ENCODE measurements at places on chromosomes 1 and 21.

DNA sequence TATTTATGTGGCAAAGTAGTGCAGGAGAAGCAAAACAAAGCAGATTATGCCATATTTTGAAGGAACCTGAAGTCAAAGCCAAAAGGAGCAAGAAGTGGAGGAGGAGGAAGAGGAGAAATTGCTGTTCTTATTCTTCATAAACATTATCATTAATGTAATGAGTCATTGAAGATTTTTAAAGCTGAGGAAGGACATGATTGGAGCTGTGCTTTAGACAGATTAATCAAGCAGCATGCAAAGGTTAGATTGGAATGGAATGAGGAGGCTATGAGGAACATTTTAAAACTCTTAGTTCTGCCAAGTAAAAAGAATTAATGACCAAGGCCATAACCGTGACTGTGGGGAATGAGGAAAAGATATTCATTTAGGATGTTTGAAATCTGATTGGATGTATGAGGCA lies 33.0 kb upstream of the HSD17B7 start:
- DNase-seq, result no peak

DNA sequence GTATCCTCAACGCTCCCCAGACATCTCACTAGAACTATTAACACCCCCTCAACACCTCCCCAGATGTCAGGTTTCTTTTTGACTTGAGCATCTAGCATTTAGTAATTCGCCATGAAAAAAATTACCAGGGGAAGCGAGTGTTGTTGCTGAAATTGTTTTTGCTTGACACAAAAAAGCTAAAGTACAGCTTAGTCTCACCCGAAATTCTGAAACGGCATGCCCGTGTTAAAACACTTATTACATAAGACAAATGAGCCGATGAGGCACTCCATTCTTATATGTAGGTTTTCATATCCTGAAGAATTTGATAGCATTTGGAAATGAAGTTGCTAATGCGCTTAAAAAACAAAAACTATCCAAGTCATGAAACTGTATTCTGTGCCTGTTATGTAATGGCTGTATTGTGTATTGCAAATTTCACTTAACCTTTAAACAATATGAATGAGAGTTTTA lies 1.3 kb upstream of the NRIP1 start:
- no peak for DNase-seq

DNA sequence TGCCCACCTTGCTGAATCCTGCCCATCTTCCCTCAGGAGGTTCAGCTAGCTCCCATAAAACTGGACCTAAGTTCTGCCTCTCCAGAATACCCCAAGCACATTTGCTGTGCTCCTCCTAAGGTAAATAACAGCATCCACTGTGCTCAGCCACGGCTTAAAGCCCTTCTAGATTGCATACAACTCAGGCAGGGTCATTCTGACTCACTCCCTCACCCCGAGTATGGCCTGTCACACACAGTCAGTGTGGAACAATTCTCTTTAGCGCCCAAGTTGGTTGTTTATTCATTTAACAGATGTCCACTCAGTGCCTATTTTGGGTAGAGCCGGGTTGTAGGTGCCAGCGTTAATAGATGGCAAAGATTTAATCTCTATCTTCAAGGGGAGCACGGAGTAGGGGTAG lies 147.5 kb upstream of the EDN2 start:
- DNase-seq, result no peak

- DNase-seq, result no peak
These were observed 1.6 kb downstream of the PAX7 start for GRCh38 chr1:18632218-18632588.

DNA sequence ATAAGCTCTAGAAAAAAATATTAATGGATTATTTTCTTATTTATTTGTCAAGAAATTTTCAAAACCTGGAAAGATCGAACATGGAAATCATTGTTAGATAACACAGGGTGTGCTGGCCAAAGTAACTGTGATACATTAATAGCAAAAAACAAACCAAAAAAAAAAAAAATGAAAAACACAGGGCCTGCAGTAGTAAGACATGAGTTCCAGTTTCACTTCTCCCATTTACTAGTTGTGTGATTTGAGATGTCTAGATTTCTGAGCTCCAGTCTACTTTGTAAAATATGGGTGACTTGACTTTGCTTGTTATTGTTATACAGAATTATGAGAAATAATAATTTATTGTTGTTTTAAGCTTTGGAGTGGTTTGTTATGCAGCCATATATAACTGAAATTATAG lies 13.6 kb downstream of the FAM177B start:
- no peak for DNase-seq

DNA sequence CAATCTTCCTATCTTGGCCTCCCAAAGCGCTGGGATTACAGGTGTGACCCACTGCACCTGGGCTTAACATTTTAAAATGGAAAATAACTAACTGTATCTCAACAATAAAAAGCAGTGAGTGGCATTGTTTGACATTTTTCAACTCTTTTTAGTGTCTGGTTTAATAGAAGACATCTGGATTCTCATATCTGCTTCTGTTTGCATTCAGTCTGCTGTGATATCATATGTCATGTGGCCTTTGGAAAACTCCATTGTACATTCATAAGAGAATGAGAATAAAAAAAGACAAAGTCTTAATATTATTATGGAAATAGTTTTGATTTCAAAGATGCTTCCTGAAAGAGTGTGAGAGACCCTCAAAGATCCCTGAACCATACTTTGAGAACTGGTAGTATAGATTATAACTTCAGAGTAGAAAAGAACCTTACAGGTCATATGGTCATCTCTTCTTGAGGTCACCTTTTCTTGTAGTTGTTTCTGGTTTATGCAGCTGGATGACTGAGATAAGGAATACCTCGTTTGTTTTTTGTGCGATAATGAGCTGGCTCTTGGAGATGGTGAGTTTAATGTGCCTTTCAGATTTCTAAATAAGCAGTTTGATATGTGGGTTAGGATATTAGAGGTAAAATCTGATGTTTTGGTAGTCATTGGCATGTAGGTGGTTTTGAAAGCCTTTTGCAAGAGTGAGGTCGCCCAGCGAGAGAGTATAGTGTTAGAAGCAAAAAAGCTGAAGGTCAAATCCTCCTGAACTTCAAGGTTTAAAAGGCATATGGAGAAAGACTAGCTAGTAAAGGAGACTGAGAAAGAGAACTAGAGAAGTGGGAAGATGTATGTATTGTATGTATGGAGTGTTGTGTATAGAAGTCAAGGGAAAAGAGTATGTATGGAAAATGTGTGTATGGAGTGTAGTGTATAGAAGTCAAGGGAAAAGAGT lies 17.2 kb downstream of the CEP350 start:
- no peak for DNase-seq

GRCh38 chr1:214004014-214004413 lies 16.2 kb downstream of the PROX1 start:
- no peak for DNase-seq

GRCh38 chr1:225635649-225636048 lies 17.3 kb downstream of the ENAH start:
- DNase-seq, result no peak

GRCh38 chr1:217181756-217182155 lies 449.1 kb downstream of the GPATCH2 start:
- DNase-seq, result no peak

GRCh38 chr1:219304227-219305226 lies 130.8 kb downstream of the LYPLAL1 start:
- DNase-seq, result no peak

GRCh38 chr1:34824817-34825454 lies 32.1 kb downstream of the GJA4 start:
- no peak for DNase-seq

DNA sequence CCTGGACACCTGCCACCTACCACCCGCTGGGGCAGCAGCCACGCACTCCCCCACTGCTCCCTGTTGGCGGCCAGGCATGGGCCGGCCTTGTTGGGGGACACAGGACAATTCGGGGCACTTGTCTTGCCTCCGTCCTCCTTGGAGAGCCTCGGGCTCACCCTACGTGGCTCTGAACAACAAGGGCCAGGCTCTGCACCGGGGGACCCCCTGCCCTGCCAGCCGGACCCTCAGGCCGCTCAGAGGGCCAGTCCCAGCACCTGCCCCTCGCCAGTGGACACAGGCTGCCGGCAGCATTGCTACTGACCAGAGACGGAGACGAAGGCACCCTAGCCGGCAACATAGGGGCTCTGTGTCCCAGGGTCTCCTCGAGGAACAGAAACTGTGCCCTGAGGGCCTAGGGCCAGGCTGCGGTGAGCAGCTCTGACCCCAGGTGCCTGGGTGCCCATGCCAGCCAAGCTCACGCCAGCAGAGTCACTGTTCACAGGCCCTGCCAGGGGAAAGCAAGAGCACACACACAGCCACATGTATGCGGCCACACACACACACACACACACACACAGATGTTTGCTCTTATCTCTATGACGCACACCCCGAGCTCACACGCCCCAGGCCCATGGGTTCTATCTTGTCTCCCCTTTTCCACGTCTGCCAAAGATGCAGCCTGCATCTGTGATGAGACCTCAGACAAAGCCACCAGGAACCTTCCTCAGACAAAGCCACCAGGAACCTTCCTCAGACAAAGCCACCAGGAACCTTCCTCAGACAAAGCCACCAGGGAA lies 45.9 kb downstream of the MORN1 start:
- DNase-seq, result no peak

DNA sequence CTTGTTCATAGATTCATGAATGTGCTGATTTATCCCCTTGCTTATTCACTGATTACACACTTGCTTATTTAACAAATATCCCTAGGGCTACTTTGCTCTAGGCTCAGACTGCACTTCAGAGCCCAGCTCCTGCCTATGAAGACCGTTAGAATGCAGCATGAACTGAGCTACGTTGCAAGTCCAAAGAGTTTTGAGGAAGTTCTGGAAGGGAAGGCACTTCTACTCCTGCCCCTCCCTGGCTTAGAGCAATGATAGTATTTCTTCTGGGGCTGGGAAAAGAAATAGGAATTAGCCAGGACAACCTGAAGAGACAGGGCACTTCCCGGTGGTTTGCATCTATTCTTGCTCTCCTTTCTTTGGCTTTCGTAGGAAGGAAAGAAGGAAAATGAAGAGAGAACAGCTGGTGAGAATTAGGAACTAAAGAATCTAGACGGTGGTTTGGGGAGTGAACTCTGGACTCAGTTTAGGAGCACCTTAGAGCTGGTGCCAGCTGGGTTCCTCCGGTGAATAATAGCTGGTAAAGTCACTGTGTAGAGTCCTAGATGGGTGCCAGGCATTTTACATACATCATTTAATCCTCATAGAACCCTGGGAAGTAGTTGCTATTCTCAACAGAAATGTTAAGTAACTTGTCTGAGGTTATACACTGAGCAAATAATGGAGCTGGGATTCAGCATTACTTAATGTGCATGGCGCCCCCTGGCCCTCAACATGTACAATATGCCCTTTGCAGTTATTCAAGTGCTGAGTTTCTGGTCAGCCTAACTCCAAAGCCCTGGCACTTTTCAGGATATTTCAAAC lies 65.9 kb downstream of the NDUFS5 start:
- DNase-seq, result no peak

DNA sequence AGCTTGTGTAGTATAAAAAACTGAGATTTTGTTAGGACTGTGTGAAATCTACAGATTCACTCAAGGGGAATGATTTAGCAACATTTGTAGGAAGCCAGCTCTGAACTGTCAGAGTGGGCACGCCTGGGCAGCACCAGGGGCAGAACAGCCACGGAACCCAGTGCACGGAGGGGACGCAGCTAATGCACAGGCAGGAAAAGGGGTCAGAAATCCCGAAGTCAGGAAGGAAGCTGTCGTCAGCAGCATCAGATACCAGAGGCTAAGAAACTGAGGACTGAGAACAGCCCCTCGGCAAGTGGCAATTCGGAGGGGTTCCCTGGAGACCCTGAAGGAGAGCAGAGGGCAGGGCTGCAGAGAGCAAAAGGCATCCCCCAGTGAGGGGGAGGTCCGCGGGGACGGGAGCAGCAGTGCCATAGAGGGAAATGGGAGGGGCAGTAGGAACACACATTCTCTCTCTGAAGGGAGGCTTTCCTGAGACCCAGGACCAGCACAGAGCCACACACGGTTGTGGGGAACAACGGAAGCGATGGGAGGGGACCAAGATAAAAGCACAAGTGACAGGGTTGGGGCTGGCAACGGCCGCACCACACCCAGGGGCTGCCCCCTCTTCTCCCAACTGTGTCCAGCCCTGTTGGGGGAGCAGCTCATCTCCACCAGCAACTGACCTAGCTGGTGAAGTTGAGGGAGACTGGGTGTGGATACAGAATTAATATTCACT lies 12.7 kb downstream of the UBE2J2 start:
- no peak for DNase-seq

- no peak for DNase-seq
These were observed 19.5 kb downstream of the DIO1 start for GRCh38 chr1:53913352-53914033.

- DNase-seq, result no peak
These were observed 171.9 kb downstream of the PGBD5 start for GRCh38 chr1:230254265-230254664.

- no peak for DNase-seq
These were observed 21.3 kb upstream of the TARBP1 start for GRCh38 chr1:234500269-234500668.

DNA sequence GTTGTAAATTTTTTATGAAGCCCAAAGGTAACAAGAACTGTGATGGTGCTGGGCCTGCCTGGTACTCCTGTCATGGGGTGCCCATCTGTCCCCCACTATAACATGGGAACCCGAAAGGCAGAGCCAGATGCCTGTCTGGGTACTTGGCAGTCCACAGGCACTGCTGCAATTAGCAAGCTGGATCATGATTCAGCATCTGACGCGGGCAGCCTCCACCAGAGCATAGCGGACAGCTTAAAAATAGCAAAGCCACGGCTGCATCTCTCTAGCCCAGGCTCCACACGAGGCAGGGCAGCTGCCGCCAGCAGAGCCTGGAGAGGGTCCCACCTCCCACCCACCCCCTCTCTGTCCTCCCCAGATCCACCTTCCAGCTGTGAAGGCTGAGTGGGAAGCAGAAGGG lies 22.9 kb downstream of the SUSD4 start:
- no peak for DNase-seq

GRCh38 chr1:10686404-10687040 lies 109.9 kb downstream of the CASZ1 start:
- DNase-seq, result no peak

DNA sequence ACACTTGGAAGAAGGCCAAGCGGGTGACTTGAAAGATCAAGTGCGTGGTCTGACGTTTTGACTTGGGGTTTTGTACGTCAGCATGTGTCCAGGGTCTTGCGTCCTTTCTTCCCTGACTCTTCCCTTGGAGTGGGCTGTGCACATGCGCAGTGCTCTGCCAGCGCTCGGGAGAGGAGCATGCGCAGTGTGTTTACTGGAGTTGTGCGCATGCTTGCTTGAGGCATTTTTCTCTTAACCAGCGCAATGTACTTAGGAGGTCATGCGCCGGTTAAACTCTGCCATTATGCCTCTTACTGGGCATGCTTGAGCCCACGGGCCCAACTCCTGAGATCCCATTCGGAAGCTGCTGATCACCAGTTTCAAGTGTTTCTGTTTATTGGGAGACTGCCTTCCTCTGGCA lies 242.5 kb upstream of the AJAP1 start:
- DNase-seq, result no peak

- no peak for DNase-seq
These were observed 37.6 kb upstream of the ZNF124 start for GRCh38 chr1:247209396-247209795.

GRCh38 chr1:235783148-235783776 lies 83.4 kb downstream of the LYST start:
- no peak for DNase-seq

DNA sequence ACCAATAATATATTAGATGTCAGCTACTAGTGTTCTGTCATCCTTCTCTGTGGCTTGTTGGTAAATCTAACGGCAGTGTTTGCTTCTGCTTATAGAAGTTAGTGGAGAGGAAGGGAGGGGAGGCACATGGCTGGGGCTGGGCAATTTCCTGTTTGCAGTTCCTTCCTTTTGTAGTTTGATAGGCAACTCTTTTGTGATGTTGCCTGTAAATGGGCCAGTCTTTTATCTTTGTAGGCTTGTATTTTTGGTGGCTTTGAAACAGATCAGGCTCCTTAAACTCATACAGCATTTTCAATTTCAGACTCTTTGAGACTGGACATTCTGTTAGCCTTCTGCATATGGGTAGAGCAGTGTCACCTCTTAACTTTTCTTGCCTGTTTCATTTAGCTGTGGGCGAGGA lies 48.1 kb downstream of the CDC14A start:
- no peak for DNase-seq

Measured in brain pericyte (primary cell).